ENCODE measurements at places on chromosomes 7 and 10.

DNA sequence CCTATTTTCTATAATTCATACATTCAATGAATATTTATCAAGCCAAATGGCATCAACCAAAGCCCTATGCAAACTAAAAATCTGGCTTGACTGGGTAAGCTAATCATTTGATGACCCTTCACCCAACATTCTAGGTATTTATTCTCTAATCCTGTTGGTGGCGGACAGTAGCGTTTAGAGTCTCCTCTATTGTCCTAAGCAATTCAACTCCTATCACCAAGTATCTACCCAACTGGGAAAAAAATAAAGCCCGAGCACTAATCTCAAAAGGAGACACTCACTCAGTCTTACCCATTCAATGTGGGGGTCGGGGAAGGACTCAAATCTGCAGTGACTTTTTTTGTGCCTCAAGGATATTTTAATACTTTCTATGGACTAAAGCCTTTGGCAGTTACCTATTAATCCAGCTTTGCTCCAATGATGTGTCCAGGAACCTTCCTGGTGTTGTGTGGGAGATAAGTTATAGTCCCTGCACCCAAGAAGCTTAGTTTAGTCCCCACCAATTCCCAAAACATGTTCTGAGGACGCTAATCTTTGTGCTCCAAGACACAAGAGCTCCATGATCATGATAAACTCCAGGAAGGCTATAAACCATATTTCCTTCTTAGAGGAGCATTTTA, 30.6 kb downstream of the DNMBP start:
- no peak for DNase-seq

- no peak for DNase-seq
Measured at GRCh38 chr10:18738835-18739234, 79.6 kb downstream of the ARL5B start.

DNA sequence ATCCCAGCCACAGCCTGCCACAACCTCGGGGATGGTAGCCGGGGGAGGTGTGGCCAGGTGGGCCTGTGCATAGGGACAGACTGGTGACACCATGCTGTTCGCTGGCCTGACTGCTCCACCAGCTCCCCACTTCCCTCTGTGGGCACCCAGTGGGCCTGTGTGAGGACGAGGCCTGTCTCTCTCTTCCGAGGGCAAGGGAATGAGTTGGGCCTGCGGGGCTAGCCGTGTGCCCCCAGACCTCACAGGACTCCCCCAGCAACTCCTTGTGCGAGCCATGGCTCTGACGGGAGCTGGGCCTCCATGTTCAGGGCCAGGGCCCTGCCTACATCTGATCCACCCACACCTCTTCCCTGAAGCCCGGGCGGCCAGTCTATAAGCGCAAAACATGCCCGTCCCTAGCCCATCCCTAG, 40.5 kb downstream of the PWWP2B start:
- no peak for DNase-seq

GRCh38 chr10:122422266-122422989, 32.0 kb upstream of the ARMS2 start:
- DNase-seq: no peak

GRCh38 chr7:92682330-92682729, 92.1 kb upstream of the FAM133B start:
- no peak for DNase-seq

GRCh38 chr7:117098457-117098856, 145.2 kb downstream of the ST7 start:
- DNase-seq: peak; percentile 15

DNA sequence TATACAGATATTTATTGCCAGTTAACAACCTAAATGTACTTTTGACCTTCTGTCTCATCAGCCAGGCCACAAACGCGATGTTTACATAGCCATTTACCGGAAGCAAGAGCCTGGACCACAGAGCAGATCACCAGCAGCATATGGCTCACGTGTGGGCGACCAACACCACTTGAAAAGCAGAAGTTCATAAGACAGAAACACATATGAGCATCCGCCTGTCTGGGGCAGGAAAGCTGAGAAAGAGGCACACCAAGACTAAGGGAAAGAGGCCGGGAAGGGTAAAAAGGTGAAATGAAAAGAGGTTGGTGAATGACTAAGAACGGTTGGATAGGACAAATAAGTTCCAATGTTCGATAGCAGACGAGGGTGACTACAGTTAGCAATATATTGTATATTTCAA, 1.3 kb downstream of the ABCB1 start:
- no peak for DNase-seq

GRCh38 chr7:5333121-5334045, 50.6 kb downstream of the SLC29A4 start:
- no peak for DNase-seq

DNA sequence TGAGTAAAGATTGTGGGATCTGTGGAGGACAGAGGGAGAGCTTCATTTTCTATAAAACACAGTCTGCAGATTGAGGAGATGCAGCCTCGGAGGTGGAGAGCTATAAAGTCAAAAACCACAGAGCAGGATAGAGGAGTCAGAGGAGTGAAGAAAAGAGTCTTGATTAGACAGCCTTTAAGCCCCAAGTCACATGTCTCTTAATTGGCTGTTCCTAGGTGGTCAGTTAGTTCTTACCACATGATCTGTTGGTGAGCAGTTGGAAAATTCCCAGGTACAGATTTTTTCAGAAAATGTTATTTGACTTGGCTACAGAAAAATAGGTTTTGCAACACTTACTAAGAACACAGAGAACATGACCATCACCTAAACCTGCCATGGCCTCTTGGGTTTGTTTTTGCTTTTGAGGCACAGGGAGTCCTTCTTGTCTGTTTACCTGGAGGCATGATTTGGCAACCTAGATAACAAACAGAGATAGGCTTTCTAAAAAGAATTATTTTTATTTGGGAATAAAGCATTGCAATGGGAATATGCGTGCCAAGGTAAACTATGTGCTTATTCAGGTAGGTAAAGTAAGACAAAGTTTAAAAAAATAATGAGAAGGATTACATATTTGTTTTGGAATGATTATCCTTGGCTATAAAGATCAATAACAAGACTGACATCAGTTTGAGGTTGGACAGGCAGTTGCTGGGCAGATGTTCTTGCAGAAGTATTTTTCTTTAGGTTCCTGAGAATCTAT, 604 bp upstream of the CYP3A43 start:
- no peak for DNase-seq

GRCh38 chr10:6002809-6003510, 25.6 kb upstream of the IL15RA start:
- no peak for DNase-seq

- no peak for DNase-seq
Measured at GRCh38 chr10:77478247-77478961, 159.2 kb downstream of the KCNMA1 start.

GRCh38 chr10:10865913-10866312, 151.8 kb upstream of the CELF2 start:
- no peak for DNase-seq

DNA sequence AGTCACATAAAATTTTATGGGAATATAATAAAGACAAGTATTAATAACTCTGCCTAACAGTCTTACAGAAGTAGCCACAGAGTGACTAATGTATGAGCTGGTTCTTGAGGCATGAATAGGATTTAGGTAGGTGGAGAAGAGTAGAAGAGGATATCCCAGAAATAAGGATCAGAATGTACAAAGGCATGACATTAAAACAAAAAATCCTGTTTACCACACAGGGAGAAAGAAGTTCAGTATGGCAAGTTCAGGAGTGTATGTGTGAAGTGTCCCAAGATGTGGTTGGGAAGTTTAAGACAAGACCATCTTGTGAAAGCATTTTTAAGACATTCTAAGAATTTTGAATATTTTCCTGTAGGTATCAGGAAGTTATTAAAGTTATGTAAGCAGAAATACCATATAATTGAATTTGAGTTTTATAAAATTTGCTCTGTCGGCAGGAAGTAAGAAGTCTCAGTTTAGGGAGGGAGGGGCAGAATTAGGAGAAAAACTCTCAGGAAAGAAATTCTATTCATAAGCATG, 64.7 kb upstream of the CAV2 start:
- DNase-seq: peak; percentile 88

DNA sequence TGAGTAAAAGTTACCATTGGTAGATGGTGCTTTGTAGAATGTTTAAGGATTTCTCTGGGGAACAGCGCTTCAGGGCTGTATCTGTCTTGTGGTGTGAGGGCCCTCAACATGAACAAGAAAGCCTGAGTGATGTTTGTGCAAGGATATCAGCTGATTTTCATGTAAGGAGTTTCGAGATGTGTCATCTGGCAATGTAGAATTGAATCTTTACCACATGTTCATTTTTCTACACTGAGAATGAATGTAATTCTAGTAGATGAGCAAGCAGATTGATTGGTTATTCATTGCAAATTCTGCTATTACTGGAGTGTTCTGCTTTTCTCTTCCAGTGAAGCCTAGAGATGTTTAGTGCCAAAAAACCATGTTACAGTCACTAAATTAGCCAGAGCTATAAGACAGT, 87.7 kb downstream of the ST7 start:
- DNase-seq: no peak

- no peak for DNase-seq
Measured at GRCh38 chr7:18530224-18531179, 35.0 kb downstream of the HDAC9 start.

GRCh38 chr10:130954326-130954905, 357.1 kb downstream of the TCERG1L start:
- no peak for DNase-seq

DNA sequence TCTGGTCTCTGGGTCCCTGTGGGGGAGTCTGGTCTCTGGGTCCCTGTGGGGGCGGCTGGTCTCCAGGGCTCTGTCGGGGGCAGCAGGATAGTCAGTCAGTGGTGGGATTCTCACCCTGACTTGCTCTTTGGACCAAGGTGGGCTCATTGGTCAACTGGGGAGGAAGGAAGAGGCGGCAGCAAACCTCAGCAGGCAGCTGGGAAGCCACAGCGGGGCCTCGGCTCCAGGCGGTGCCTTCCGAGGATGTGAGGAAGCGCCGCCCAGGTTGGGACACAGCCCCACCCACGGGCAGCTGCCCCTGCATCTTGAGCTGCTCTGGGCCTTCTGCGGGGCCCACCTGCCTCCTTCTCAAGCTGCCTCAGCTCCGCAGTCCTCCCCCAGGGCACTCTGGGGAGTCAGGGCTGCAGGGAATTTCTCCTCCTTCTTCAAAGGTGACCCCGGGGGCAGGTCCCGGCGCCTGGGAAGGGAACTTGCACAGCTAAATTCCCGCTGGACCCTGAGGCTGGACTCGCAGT, 20.4 kb upstream of the KNDC1 start:
- no peak for DNase-seq

DNA sequence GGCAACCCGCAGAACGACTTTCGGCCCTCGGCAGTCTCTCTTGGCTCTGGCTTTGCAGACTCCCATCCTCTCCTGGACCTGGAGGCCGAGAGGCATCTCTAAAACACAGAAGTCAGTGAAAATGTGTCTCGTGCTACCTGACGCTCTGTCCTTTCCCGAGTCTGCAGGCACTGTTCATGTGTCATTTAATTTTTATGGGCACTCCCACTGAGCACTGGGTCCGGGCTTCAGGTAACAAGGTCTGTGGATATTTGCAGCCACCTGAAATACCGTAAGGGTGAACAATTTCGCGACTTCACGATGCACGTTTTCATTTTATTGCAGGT, 96.8 kb downstream of the GLRX3 start:
- DNase-seq: no peak

DNA sequence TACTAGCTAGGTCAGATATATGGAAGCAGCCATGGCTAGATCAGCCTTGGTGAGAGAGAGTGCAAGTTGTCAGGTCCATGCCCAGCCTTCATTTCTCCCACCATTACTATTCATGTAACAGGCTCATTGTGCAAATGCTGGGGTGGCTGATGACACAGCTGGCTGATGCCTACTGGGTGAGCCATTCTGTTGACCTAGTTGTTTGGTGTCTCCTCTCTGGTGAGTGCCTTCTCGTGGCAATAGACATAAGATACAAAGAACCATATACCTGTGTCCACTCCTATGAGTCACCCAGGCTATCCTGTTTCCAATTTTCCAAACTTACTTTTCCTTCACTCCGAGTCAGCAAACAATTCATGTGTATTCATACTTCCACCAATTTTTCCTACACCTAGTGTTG, 46.0 kb downstream of the ZNF25 start:
- DNase-seq: no peak

GRCh38 chr10:76334255-76334654, 902.8 kb downstream of the LRMDA start:
- DNase-seq: no peak

DNA sequence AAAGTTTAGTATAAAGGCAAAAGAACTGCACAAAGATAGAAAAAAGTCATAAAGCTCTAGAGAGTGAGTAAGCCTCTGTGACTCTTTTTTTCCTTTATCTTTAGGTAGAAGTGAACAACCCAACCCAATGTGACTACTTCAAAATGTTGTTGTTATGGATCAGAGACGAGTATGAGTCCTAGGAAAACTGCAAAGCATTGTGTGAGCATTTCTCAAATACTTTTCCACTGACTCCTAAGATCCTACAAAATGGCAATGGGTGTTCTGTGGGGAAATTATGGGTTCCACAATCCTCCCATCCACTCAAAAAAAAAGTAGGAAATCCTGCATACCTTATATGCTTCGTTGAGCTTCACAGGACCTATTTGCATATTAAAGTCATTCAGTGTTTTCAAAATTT, 177.1 kb downstream of the DGKI start:
- no peak for DNase-seq

GRCh38 chr7:128265906-128266300, 24.8 kb downstream of the LEP start:
- DNase-seq: no peak

GRCh38 chr7:142811154-142811737, 40.5 kb downstream of the PRSS2 start:
- peak; percentile 56 for DNase-seq

DNA sequence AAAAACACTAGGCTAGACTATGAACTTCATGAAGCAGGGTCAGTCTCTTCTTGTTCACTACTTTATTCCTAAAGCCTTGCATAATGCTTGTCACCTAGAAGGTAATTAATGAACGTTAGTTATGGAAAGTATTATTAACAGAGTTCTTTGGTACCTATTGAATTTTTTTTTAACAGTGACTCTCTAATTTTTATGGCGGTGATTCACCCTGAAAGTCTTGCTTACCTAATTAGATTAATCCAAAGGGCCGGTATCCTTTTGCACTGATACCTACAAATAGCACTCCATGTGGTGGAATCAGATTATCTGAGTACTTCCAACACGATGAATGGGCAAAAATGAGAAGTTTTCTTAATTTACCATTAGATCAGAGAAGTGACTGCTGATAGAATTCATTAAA, 31.7 kb downstream of the STAM start:
- no peak for DNase-seq

GRCh38 chr7:13099154-13099795, 411.8 kb downstream of the ARL4A start:
- DNase-seq: no peak

- DNase-seq: no peak
Measured at GRCh38 chr7:42071372-42072261, 165.4 kb downstream of the GLI3 start.

DNA sequence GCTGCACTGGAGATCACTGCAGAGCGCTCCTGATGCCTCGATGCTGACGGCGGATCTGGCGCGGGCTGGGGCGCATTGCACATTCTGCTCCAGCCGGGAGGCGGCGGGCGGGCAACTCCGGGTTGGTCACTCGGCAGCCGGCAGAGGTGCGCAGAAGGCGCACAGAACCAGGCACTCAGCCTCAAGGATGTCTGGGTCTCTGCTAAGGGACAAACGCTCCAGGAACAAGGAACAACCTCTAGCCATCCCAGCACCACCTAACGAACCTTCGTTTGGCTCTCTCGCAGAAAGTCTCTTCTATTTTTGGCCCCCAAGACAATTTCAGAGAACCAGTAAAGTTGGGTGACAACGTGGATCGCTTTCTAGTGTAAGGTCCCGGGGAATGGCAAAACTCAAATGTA, 254.6 kb downstream of the OTUD1 start:
- DNase-seq: no peak

GRCh38 chr7:133303372-133303771, 50.5 kb downstream of the EXOC4 start:
- DNase-seq: no peak

GRCh38 chr10:114202812-114203211, 23.7 kb downstream of the TDRD1 start:
- DNase-seq: no peak

All from SW 1271 (cell line).